Liver (tissue), 10 donors: ENCODE measurements at places on chromosomes 16 and 17. TPM values are rescaled to one million over a fixed set of nuclear protein-coding genes. Genes with fewer than 3 reads are reported as not detected.

- H3K36me3 ChIP-seq: no peaks in the 10 kb centered on the region
- H3K27me3 ChIP-seq: no peaks in the 10 kb centered on the region
- H3K27ac ChIP-seq: no peak overlapping the region
- DNase-seq: no peak
- no peaks in the 10 kb centered on the region for H3K4me1 ChIP-seq
These were observed 47.9 kb downstream of the GINS3 start for GRCh38 chr16:58440131-58440530.

DNA sequence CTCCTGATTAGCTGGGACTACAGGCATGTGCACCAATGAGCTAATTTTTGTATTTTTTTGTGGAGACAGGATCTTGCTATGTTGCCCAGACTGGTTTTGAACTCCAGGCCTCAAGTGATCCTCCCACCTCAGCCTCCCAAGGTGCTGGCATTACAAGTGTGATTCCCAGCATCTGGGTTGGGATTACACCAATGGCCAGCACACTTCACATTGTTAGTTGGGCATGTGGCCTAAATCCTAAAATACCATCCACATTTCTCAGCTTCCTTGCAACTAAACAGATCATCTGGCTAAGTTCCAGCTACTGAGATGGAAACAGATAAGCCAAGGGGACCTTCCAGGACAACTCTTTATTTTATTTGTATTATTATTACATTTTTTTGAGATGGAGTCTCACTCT lies 9.9 kb downstream of the RABEP2 start:
- H3K27ac ChIP-seq: no peak overlapping the region
- H3K4me1 ChIP-seq: no peaks in the 10 kb centered on the region
- H3K4me3 ChIP-seq: no peak overlapping the region
- peaks cover 5% of the 10 kb centered on the region for H3K36me3 ChIP-seq
- DNase-seq: no peak

DNA sequence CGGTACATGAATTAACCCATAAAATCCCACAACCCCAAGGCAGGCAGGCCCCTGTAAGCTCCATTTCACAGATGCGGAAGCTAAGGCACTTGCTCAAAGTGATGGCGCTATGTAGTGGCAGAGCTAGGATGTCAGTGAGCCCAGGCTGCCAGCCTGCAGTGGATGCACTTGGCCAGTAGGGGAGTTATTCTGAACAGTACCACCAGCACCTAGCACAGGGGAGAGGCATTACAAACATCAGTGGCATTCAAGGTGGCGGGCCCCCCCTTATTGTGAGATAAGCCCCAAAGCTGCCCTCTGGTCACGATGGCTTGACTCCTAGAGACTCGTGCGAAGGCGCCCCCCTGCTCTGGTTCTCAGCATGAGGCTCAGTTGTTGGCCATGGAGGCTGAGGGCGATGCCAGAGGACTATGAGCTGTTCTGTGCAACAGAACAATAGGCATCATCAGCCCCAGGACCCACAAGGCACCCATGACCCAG lies 33.8 kb downstream of the GTF3C1 start:
- no peak overlapping the region for H3K4me3 ChIP-seq
- no peak for DNase-seq
- peaks cover 38% of the 10 kb centered on the region for H3K36me3 ChIP-seq

DNA sequence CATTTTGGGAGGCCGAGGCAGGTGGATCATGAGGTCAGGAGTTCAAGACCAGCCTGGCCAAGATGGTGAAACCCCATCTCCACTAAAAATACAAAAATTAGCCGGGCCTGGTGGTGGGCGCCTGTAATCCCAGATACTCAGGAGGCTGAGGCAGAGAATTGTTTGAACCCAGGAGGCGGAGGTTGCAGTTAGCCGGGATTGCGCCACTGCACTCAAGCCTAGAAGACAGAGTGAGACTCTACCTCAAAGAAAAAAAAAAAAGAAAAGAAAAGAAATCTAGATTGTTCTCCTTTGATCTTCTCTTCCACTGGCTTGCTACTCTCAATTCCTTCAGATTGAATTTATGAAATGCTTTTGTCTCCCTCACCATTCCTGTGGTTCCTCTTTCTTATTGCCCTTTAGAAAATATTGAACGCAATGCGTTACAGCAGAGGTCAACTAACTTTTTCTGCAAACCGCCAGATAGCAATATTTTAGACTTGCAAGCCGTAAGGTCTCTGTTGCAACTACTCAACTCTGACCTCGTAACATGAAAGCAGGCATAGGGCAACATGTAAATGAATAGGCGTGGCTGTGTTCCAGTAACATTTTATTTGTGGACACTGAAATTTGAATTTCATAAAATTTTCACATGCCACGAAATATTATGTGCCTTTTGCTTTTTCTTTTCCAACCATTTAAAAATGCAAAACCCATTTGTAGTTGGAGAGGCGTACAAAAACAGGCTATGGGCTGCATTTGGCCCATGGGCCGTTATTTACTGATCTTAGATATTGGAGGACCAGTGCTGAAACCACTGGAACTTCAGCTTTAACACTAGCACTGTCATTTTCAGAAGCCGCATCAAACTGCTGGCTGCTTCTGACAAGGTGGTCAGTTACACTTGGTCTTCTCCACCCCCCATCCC lies 24.8 kb downstream of the PITPNC1 start:
- peaks cover 27% of the 10 kb centered on the region for H3K4me1 ChIP-seq
- H3K36me3 ChIP-seq: no peaks in the 10 kb centered on the region
- DNase-seq: no peak
- H3K4me3 ChIP-seq: peak overlapping the region; percentile 21
- peak overlapping the region; percentile 75 for H3K27ac ChIP-seq

DNA sequence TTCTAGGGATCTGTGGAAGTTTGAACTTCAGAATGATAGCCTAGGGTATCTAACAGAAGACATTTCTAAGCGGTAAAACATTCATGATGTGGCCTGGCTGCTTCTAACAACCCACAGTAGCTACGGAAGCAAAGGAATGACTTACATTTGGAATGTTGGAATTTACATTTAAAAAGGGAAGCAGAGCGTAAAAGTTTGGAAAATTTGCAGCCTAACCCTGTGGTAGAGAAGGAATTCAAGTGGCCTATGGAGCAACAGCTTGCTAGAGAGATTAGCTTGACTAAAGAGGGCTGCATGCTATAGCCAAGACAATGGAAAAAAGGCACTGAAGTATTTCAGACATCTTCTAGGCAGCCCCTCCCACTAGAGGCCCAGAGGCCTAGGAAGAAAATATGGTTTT lies 50.1 kb downstream of the HNF1B start:
- no peaks in the 10 kb centered on the region for H3K4me1 ChIP-seq
- no peak overlapping the region for H3K4me3 ChIP-seq
- H3K27ac ChIP-seq: no peak overlapping the region
- no peak for DNase-seq

GRCh38 chr17:15475631-15476354 lies 8.4 kb upstream of the CDRT4 start:
- H3K27me3 ChIP-seq: no peaks in the 10 kb centered on the region
- no peak for DNase-seq
- no peaks in the 10 kb centered on the region for H3K36me3 ChIP-seq
- H3K27ac ChIP-seq: no peak overlapping the region

DNA sequence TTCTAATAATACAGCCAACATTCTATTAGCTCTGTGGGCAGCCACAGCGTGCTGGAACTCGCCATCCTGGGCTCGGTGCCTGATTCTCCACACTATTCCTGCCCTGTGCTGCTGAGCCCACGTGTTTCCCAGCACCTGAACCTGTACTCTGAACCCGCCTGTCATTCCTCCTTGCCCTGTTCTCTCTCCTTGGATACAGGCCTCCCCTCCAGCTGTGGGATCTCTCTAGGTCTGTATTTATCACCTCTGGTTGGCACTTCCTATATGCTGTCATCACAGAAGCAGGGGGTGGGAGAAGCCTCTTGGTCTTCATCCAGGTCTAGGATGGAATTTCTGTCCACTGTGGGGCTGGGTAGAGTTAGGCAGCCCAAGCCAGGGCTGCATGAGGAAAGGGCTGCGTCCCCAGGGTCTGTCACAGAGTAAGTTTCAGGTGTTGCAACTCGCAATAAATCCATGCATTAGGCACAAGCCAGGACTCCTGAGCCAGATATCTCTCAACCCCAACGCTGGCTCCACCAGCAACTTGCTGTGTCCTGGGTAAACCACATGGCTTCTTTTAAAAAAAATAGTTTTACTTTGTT lies 56.0 kb downstream of the ABAT start:
- H3K27ac ChIP-seq: peak overlapping the region; percentile 89
- peaks cover 29% of the 10 kb centered on the region for H3K4me1 ChIP-seq
- no peak for DNase-seq

- H3K4me3 ChIP-seq: no peak overlapping the region
- no peaks in the 10 kb centered on the region for H3K4me1 ChIP-seq
- no peak for DNase-seq
These were observed 124.7 kb downstream of the SNX11 start for GRCh38 chr17:48231995-48232959.

DNA sequence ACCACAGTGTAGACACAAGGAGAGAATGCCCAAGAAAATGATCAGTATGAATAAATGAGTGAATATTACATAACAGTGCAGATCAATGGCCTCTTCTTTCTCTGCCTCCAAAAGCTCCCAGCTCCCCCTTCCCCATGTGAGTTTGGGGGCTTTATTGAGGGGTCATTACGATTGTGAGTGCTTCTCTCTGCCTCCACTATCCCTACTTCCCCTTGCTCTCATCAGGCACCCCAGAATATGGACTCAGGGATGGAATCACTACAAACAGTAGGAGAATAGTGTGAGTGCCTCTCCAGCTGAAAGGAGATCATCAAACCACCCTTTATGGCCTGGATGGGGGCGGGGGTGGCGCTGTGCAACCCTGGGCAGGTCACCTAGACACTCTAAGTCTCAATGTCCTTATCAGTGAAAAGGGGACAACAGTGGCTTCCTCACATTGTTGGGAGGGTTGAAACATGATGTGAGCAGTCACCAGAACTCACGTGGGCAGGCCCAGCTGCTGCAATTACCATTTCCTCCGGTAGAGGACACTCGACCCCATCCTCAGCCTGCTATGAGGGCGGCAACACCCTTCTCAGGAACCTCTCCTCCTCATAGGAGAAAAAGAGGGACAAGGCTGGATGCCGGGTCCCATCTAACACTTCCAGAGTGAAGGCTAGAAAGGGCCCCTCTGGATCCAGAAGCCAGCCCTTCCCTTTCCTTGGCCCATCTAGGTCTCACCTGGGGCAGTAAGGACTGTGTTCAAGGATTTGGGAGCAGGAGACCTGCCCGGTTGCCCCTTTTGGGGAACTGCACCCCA lies 2.1 kb upstream of the EPOP start:
- DNase-seq: peak; percentile 80
- H3K4me3 ChIP-seq: no peak overlapping the region
- peaks cover 9% of the 10 kb centered on the region for H3K4me1 ChIP-seq
- no peaks in the 10 kb centered on the region for H3K36me3 ChIP-seq

DNA sequence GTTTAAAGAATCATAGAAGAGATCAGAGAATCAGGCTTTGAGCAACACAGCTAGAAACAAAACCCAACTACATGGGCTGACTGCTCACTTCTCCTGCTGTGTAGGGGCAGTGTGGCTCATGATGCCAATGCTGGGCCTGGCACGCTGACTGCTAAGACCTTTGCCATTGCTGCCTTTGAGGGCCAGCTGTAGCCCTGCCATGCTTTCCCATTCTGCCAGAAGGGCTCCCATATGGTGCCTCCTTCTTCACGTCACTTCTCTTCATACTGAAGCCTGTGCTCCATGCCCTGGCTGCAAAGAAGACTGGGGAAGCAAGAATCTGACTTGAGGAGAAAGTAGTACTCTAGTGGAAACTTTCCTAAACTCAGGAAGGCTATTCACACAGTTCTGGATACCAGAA lies 232.9 kb downstream of the UTP18 start:
- no peak overlapping the region for H3K27ac ChIP-seq
- H3K36me3 ChIP-seq: no peaks in the 10 kb centered on the region
- H3K4me1 ChIP-seq: no peaks in the 10 kb centered on the region
- DNase-seq: no peak

The STH gene
- total RNA-seq: not detected

The APOH gene
- total RNA-seq: 2,858 TPM

The SLC16A13 gene
- 26.6 TPM for total RNA-seq
